Posterior vena cava (tissue), 2 donors: ENCODE measurements at places on chromosomes 3 and 15. TPM values are rescaled to one million over a fixed set of nuclear protein-coding genes. Genes with fewer than 3 reads are reported as not detected.

GRCh38 chr15:83516935-83517334 is 69.8 kb downstream of the SH3GL3 start:
- no peak for DNase-seq

Gene TMEM266
- total RNA-seq = 0.28 TPM

DNA sequence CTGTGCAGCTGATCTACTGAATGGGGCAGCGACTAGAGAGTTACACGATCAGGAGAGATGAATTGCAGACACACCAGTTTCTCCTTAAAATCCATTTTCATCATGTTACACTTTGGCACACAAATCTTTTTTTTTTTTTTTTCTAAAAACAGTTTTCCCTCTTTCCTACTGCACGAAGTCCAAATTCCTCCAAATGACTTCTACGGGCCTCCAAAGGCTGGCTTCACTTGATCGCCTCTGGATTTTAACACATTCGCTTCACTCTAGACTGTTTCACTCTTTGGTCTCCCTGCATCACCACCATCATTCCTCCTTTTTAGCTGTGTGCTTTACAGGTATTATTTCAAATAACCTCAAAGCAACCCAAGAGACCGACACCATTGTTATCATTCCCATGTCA is 268.6 kb downstream of the RORA start:
- no peak for DNase-seq

GRCh38 chr15:68557469-68558317 is 21.1 kb upstream of the CORO2B start:
- DNase-seq = no peak

Gene ANKRD34C
- 0.19 TPM for total RNA-seq

- DNase-seq = no peak
These were observed 34.4 kb downstream of the PAQR9 start for GRCh38 chr3:142929109-142929508.

DNA sequence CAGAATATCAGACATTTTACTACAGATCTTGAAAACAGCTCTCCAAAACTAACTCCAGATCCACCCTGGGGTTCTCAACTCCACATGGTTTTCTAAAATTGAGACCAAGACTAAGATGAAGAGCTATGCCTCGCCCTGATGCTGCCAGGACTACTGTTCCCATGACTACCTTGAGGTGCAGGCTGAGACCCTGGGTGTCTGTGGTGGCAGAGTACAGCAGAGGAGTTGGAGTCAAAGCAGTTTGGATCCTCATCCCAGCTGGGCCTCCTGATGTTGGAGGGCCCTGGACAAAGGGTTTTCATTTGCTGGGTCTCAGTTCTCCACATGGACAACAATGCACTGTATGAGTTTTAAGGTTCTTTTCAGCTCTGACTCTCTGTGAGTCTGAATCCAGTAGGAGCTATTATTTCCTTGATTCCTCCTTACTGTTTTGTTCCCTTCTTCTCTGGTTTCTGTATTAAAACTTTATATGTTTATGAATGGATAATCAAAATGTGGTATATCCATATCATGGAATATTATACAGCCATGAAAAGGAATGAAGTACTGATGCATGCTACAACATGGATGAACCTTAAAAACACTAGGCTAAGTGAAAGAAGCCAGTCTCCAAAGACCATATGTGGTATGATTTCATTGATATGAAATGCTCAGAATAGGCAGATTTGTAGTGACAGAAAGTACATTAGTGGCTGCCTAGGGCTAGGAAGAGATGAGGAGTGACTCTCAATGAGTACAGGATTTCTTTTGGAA is 93.0 kb downstream of the CPN2 start:
- no peak for DNase-seq

Gene PTX3
- 84.0 TPM for total RNA-seq

- no peak for DNase-seq
These were observed 33.6 kb downstream of the TMEM212 start for GRCh38 chr3:171876680-171877147.

- DNase-seq = no peak
These were observed 38.7 kb downstream of the ZBTB38 start for GRCh38 chr3:141407047-141407446.

Gene SLC28A1
- not detected for total RNA-seq
